ENCODE measurements at places on chromosomes 7 and 10.

GRCh38 chr7:74356589-74357315 lies 67.5 kb downstream of the CLIP2 start:
- DNase-seq = no peak

- DNase-seq = no peak
Measured at GRCh38 chr10:13842117-13842516, 255.4 kb downstream of the PRPF18 start.

DNA sequence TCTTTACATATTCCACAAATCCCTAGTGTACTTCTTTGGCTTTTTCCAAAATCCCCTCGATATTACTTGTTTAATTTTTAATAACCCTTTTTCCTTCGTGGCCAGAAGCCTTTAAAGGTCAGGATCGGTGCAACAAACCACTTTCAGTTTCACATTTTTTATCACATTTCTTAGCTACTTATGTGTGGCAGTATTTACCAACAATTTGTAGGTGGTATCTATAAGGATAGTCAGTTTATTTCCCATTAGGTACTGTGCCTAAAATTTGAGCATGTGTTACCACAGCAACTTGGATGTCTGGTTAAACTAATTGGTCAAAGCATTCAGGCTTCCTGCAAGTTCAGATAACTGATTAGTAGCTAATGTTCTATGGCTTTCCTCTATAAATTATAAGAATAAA lies 104.9 kb downstream of the CDK14 start:
- no peak for DNase-seq

DNA sequence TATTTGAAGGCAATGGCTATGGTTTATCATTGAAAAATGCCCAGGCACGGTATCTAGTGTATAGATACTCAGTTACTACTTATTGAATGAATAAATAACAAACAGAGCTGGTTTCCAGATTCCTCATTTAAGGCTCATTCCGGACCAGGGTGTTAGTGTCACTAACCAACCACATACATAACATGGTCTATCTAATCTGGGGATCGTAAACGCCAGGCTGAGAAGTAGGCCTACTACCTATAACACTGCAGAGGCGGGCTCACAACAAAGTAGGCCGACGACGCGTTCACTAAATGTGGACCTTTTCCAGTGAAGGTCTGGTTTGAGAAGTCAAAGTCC lies 423 bp downstream of the LSM5 start:
- no peak for DNase-seq

- no peak for DNase-seq
Measured at GRCh38 chr7:73435471-73436009, 2.0 kb downstream of the FZD9 start.

All from amygdala (tissue), 56 donors.